ENCODE measurements at places on chromosomes 7 and 10.

DNA sequence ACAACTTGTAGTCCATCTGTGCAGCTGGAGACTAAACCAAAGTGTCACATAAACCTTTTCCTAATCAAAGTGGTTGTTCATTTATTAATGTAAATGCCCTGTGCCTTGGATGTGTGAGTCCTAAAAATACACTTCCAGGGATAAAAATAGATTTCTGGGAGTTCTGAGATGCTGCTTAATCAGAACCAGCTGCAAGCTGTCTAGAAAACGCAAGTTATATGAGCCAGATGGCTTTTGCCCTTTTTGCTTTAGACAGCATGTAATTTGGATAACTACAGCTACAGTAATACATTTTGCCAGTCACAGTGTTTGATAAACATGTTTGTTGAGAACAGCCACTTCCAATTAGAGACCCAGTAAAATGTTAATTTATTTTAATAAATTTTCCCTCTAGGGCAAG is 185.1 kb upstream of the PRPS1L1 start:
- H3K4me3 ChIP-seq, result no peak overlapping the region
- peaks cover 25% of the 10 kb centered on the region for H3K4me1 ChIP-seq
- no peaks in the 10 kb centered on the region for H3K27me3 ChIP-seq
- DNase-seq, result no peak
- H3K36me3 ChIP-seq, result no peaks in the 10 kb centered on the region

GRCh38 chr7:95590387-95591248 is 5.7 kb downstream of the PDK4 start:
- H3K27ac ChIP-seq, result no peak overlapping the region
- H3K36me3 ChIP-seq, result peaks cover 87% of the 10 kb centered on the region
- no peaks in the 10 kb centered on the region for H3K27me3 ChIP-seq
- H3K4me1 ChIP-seq, result peaks cover 68% of the 10 kb centered on the region
- no peak overlapping the region for H3K4me3 ChIP-seq
- DNase-seq, result no peak

- peaks cover 33% of the 10 kb centered on the region for H3K36me3 ChIP-seq
- no peak overlapping the region for H3K27ac ChIP-seq
- DNase-seq, result no peak
- no peak overlapping the region for H3K4me3 ChIP-seq
- no peaks in the 10 kb centered on the region for H3K27me3 ChIP-seq
Observed at GRCh38 chr7:76505168-76506080, 4.9 kb upstream of the UPK3B start.

DNA sequence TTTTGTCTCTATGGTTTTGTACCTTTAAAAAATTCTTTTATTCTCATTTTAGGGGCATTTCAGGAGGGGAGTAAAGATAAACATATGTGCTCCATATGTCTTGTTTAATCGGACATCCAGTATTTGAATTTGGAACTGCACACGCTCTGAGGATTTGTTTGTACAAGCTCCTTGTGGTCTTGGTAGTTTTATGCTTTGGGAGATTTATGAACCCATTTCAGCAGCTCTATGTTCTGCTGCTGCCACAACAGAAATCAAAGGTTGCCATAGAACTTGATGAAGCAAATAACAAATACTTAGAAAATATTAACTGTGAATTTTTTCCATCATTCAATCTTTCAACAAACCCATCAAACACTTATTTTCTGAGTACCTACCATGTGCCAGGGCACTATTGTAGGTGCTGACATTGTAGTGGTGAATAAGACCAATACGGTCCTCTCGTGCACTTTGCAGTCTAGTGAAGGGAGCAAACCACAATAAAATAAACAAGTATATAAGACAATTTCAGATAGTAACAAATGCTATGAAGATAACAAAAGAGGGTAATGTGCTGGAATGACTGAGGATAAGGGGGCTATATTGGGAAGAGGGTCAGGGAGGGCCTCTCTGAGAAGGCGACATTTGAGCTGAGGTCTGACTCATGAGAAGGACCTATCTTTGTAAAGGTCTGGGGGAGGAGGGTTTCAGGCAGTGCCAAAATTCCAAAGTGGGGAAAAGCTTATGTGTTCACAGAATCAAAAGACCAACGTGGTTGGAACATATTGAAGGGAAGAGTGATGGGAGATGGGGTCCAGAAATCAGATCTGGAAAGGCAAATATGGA is 30.4 kb downstream of the MYPN start:
- no peaks in the 10 kb centered on the region for H3K36me3 ChIP-seq
- H3K27ac ChIP-seq, result no peak overlapping the region
- DNase-seq, result no peak
- H3K27me3 ChIP-seq, result no peaks in the 10 kb centered on the region
- H3K4me1 ChIP-seq, result no peaks in the 10 kb centered on the region
- H3K4me3 ChIP-seq, result no peak overlapping the region

- H3K27ac ChIP-seq, result no peak overlapping the region
- H3K36me3 ChIP-seq, result no peaks in the 10 kb centered on the region
- H3K4me1 ChIP-seq, result no peaks in the 10 kb centered on the region
- no peak for DNase-seq
- no peak overlapping the region for H3K4me3 ChIP-seq
- H3K27me3 ChIP-seq, result no peaks in the 10 kb centered on the region
Observed at GRCh38 chr10:23742807-23743206, 303.9 kb downstream of the OTUD1 start.

DNA sequence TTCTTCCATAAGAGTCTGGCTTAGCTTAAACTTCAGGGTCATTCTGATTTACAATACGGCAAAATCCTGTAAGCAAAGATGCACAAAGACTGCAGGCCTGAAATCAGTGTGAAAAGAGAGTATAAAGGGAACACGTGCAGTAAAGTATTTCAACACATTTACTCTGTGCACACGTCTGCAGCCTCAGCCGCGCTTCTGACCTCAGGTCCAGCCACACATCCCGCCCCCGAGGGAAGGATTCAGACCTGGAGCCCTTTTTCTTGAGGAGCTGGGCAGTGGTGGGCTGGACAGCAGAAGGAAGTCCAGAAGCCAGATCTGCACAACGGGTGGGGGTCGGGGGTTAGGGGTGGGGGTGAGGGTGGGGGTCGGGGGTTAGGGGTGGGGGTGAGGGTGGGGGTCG is 58.9 kb upstream of the FAM20C start:
- no peak overlapping the region for H3K27ac ChIP-seq
- no peaks in the 10 kb centered on the region for H3K36me3 ChIP-seq
- no peak for DNase-seq
- H3K27me3 ChIP-seq, result no peaks in the 10 kb centered on the region
- H3K4me3 ChIP-seq, result no peak overlapping the region

DNA sequence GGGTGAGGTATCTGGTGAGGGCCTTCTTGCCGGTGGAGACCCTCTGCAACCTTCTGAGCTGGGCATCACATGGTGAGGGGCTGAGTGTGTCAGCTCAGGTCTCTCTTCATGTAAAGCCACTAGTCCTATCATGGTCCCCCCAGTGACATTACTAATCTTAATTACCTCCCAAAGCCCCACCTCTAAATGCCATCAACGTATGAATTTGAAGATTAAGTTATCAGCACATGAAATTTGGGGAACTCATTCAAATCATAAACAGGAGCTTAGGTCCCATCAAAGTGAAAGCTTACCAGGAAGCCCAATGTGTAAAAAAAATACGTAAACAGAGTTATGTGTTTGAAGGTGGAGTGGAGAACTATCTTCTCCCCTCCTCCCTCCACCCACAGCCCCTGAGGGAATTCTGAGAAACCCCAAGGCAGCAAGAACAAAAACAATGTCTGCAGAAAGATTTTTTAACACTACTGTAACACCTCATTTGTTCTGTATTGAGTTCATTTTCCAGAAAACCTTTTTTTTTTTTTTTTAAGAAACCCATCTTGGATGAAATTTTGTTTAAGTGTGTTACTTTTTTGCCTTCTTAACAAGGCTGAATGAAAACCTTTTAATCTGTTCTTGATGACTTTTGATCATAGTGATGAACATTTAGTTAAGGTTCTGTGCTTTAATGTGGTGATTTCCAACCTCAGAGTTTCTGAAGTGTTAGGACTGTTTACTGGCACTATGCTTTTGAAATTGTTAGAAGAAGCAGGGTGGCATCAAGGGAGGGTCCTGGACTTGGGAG is 19.1 kb upstream of the PCGF5 start:
- DNase-seq, result no peak
- H3K27me3 ChIP-seq, result no peaks in the 10 kb centered on the region
- no peak overlapping the region for H3K4me3 ChIP-seq
- peaks cover 20% of the 10 kb centered on the region for H3K4me1 ChIP-seq
- no peak overlapping the region for H3K27ac ChIP-seq

GRCh38 chr7:28497009-28497408 is 84.7 kb downstream of the CREB5 start:
- no peak for DNase-seq
- no peak overlapping the region for H3K27ac ChIP-seq
- H3K4me3 ChIP-seq, result no peak overlapping the region
- no peaks in the 10 kb centered on the region for H3K36me3 ChIP-seq
- no peaks in the 10 kb centered on the region for H3K27me3 ChIP-seq
- H3K4me1 ChIP-seq, result no peaks in the 10 kb centered on the region

DNA sequence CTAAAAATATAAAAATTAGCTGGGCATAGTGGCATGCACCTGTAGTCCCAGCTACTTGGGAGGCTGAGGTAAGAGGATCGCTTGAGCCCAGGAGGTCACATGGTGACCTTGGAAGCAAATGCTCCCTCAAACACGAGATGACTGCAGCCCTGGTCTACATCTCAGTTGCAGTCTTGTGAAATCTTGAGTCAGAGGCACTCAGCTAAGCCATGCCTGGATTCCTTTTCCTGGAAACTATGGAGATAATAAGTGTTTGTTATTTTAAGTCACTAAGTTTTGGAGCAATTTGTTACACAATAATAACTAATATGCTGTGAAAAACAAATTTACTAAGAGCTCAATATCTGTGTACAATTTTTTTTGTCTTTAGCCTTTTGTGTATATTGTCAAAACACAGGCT is 284.3 kb upstream of the KAT6B start:
- H3K4me1 ChIP-seq, result no peaks in the 10 kb centered on the region
- H3K4me3 ChIP-seq, result no peak overlapping the region
- peak; percentile 3 for DNase-seq
- H3K36me3 ChIP-seq, result no peaks in the 10 kb centered on the region
- no peaks in the 10 kb centered on the region for H3K27me3 ChIP-seq
- H3K27ac ChIP-seq, result no peak overlapping the region

DNA sequence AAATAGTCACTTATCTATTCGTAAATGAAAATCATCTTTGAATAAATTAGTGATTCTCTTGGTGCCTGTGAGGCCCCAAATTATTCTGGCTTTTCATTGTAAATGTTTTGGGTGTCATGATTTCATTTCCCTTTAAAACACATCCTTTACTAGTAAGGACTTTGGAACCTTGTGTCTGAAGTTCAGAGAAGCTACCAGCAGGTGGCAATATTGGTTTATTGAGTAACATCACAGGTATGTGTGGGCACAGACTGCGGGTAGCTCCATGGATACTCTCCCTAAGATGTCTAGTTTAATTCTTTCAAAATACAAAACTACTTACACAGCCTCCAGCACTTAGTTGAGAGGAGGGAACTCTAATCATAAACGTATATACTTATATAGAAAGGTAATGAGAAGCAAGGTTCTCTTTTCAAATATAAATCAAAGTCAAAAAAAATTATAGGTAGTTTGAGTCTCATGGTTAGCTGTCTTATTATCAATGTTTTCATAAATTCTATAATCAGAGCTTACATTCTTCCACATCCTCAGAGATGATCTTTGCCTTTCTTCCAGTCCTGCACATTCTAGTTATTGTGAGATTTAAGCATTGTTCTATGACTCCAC is 449.6 kb downstream of the GRM8 start:
- H3K4me3 ChIP-seq, result no peak overlapping the region
- no peaks in the 10 kb centered on the region for H3K36me3 ChIP-seq
- no peak for DNase-seq
- no peak overlapping the region for H3K27ac ChIP-seq
- H3K27me3 ChIP-seq, result no peaks in the 10 kb centered on the region

GRCh38 chr7:17697128-17697881 is 243.0 kb downstream of the SNX13 start:
- H3K27ac ChIP-seq, result no peak overlapping the region
- H3K4me1 ChIP-seq, result no peaks in the 10 kb centered on the region

GRCh38 chr10:18406136-18406535 is 245.3 kb downstream of the NSUN6 start:
- no peak overlapping the region for H3K4me3 ChIP-seq
- peaks cover 3% of the 10 kb centered on the region for H3K27me3 ChIP-seq
- DNase-seq, result no peak
- no peaks in the 10 kb centered on the region for H3K36me3 ChIP-seq
- no peaks in the 10 kb centered on the region for H3K4me1 ChIP-seq
- H3K27ac ChIP-seq, result no peak overlapping the region

- no peaks in the 10 kb centered on the region for H3K27me3 ChIP-seq
- H3K36me3 ChIP-seq, result no peaks in the 10 kb centered on the region
- no peak for DNase-seq
- H3K27ac ChIP-seq, result no peak overlapping the region
- no peak overlapping the region for H3K4me3 ChIP-seq
- peaks cover 4% of the 10 kb centered on the region for H3K4me1 ChIP-seq
Observed at GRCh38 chr10:62000037-62000603, 98.6 kb downstream of the ARID5B start.

DNA sequence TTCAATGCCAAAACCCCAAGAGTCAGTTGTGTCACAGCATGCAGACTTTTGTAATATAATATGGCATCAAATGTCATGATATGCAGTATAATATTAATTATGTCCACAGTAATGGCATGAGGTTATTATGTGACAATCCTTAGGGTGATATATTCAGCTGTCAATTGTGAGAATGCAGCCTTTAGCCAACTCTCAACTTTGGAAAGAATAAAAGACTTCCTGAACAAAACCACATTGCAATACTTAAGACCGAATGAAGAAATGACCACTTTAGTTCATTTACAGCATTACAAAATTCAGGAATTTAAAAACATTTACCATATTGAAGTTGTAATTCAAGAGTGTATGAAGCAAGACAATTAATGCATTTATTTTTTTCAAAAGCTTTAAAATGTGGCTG is 45.4 kb downstream of the CPVL start:
- no peak for DNase-seq
- H3K36me3 ChIP-seq, result peaks cover 33% of the 10 kb centered on the region
- no peak overlapping the region for H3K4me3 ChIP-seq
- peaks cover 16% of the 10 kb centered on the region for H3K4me1 ChIP-seq
- H3K27ac ChIP-seq, result no peak overlapping the region
- H3K27me3 ChIP-seq, result no peaks in the 10 kb centered on the region

DNA sequence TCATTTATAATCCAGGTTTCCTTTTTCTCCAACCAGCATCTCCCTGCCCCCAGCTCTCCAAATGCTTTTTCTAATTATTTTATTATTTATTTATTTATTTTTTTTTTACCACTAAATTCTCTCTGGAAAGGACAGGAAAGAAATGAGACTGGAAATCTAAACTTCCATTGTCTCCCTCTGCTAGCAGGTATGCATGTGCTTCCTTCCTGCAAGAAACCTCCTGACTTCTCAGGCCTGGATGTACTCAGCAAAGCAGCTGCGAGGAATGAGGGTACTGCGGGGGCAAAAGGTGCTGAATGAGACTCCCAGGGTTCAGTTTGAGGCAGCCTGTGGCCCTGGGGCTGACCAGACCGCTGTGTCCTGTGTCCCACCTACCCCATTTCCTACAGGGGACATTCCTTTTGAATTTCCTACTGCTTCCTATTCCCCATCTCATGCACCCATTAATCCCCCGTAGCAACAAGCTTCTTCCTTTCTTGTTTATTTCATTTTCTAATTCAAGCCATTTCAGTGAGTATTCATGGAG is 324.6 kb upstream of the IGFBP3 start:
- H3K4me3 ChIP-seq, result no peak overlapping the region
- no peaks in the 10 kb centered on the region for H3K27me3 ChIP-seq
- DNase-seq, result no peak
- no peaks in the 10 kb centered on the region for H3K36me3 ChIP-seq
- H3K27ac ChIP-seq, result no peak overlapping the region

GRCh38 chr7:71055504-71055903 is 76.4 kb upstream of the GALNT17 start:
- no peak overlapping the region for H3K4me3 ChIP-seq
- no peak overlapping the region for H3K27ac ChIP-seq
- no peak for DNase-seq
- no peaks in the 10 kb centered on the region for H3K4me1 ChIP-seq
